ENCODE measurements at places on chromosomes 5 and 9.

GRCh38 chr9:119611565-119611964 lies 242.3 kb upstream of the BRINP1 start:
- no peak for DNase-seq

GRCh38 chr5:91020065-91020800 lies 362.9 kb downstream of the ARRDC3 start:
- DNase-seq = no peak

DNA sequence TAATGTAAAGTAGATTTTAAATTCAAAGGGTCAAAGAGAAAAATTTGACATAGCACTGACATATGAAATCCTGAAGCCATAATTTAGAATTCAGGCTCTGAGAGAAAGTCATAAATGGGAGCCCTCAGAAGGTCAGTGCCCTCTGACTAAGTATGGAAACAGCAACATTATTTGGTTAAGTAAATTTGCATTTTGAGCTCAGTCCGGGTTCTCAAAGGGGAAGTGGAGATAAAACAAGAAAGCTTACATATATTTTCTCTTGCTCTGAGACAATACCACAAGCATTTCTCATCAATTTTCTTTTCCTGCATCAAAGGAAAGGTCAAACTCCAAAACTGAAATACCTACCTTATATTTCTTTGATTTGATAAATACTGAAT lies 348.0 kb downstream of the SEMA5A start:
- no peak for DNase-seq

DNA sequence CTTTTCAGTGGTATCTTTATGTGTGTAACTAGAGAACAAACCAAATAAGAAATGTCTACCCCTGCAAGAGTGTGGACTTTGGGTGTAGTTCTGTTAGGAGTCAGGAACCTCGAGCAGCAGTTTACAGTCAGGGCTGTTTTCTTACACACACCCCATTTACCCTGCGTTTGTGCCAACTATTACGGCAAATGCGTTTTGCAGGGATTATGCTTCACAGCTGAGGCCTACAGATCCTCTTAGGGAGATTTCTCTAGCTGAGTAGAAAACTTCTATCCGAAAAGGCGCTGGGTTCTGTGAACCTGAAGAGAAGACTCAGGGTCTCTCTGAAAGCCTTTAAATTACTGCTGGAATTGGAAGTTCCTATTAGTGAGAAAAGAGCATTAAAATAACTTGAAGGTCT lies 51.4 kb downstream of the ACER2 start:
- DNase-seq = no peak

- DNase-seq = no peak
These were observed 18.2 kb downstream of the ATP10B start for GRCh38 chr5:160833806-160834205.

DNA sequence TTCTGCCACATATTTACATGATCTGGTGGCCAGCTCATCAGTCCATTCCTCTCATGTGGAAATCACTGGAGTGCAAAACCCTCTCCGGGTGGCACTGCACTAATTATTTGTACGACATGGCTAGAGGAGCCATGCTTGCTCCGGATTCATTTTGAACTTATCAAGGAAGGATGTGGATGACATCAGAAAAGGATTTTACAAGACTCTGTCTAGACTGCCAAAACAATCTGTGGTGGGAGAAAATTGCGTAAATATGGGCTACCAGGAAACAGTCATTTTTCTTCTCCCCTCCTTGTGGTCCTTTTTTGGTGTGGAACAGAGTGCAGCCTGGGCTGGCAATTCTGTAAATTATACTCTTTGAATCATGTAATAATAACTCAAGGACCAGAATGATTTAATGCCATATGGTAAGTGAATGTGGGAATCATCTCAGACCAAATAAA lies 123.4 kb upstream of the IFNE start:
- no peak for DNase-seq

DNA sequence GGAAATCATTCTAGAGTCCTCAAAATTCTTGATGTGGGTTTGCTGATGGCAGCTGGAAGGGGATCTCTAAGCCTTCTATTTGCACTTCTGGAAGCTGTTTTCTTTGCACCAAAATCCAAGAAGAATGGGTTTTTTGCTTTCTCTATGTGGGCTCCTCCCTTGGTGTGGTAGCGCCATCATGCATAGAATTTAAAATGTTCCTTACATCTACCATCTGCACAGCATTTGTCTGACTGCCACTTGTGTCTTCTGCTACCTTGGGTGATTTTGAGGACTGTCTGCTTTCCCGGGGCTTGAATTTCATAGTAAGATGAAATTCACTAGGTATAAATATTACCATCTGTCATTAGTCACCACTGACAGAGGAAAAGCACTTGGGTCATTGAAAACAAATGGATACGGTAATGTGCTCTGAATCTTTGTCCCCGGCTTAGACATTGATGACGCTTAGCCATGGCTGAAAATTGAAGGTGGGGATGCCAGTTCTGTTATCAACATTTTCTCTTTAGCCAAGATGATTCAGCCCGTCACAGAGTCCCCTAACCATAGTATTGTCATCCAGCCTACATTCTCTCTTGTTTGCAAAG lies 30.0 kb downstream of the SNX30 start:
- no peak for DNase-seq

DNA sequence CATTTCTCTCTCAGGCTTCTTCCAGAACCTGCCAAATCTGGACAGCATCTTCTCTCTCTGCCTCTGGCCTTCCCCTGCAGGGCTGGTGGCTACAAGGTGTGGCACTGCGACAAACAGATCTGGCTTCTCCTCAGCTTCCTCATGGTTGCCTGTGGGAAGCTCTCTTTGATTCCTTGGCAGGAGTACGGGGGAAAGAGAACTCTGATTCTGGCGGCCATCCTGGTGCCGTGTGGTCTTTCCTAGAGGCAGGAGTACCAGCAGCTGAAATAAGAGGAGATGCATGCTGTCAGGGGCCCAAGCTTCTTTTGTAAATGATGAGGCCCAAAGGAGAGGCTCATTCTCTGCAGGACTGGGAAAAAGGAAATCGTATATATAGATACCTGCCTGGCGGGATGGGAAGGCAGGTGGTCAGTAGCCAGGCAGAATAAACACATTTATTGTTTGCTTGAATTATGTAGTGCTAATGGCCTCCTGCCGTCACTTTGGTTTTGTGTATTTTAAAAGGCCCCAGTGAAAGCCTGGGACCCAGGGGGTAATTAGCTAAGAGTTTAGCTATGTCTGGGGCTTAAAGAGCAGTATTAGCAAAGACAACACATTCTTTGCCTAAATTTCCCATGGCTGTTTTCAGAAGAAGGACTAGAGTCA lies at the start of gene CER1:
CER1 (minus strand) TSS at position 343 of the 645 bp plus-strand sequence; CDS start at position 282, 61 bp downstream.
- no peak for DNase-seq

DNA sequence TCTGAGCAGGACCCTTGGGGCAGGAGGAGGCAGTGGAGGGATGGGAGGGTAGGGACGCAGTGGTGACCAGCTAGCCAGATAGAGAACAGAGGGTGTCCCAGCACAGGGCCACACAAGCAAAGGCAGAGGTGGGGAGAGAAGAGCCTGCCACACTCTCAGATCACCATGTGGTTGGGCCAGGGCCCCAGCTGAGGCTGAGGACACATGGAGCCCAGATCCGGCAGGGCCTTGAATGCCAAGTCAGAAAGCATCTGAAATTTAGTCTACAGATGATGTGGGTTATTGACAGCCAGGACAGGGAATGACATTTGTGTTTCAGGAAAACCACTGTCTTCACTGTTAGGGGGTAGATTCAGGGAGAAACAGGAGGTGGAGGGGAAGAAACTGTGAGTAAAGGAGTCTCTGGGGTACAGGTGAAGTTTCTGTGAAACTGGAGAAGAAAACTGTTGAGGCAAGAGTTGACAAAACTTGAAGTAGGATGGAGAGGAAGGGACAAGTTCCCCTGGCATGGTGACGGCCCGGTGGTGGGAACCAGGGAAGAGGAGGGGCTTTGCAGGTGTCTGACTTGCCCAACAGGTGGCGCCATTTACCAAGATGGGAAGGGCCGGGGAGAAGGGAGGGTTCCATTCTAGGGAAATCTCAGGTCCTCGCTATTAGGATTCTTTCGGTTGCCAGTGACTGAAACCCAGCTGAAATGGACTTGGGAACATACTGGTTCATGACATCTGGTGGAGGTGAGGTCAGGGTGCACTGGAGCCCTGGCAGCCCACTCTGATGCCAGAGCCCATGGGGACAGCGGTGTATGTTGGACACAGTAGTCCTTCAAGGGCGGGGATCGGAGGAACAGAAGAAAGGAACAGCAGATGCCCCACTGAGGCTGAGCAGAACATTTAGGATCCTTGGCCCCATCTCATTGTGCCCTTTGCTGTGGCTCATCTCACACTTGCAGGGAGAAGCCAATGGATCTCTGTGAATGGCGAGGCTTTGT lies 100.1 kb downstream of the KCNIP1 start:
- peak; percentile 45 for DNase-seq

- DNase-seq = no peak
These were observed 114.0 kb downstream of the C9orf50 start for GRCh38 chr9:129506892-129507291.

- no peak for DNase-seq
These were observed 40.6 kb downstream of the SEMA5A start for GRCh38 chr5:9505225-9505624.

DNA sequence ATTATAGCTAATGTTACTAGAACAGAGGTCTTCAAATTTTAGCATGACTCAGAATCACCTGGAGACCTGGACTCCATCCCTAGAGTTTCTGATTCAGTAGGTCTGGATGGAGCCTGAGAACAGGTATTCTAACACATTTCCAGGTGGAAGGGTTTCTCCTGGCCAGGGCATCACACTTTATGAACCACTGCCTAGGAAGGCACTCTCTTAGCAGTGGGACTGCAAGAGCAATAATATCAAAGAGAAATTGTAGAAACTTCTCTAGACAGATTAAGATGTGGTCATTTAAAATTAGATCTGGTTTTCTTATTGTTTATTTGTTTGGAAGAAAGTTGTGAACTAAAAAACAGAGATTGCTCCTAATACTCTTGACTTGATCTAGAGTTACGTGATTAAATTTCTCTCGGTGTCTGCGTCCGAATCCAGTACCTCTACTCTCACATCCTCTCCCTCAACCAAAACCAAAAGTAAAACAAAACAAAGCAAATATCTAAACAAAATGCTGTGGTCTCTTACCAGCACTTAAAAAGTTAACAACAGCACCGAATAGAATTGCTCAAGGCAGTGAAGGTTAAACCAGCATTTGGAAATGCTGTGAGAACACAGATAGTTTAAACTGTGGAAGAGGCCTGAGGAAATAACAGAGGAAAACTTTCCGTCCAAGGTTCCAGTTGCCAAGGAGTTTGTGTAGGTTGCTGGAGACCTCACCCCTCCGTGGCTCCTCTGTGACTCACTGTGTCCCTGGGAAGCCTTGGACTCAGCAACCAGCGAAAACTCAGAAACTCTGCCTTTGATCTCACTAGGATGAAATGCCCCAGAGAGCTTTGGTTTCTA lies 193.4 kb downstream of the ARRDC3 start:
- DNase-seq = no peak

DNA sequence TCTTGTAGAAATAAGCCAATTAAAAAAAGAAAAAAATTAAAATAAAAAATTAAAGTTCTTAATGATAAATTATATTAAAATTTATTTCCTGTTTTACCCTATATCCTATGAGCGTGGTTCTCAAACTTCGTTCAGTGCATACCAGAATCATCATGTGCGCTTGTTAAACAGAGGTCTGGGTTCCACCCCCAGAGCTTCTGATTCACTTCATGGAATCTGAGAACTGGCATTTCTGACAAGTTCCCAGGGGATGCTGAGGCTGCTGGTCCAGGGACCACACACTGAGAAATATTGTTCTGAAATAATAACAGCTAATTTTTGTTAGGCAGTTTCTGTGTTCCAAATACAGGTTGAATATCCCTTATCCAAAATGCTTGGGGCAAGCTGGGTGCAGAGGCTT lies 79.3 kb downstream of the TMC1 start:
- no peak for DNase-seq

Measured in CD4-positive, alpha-beta T cell treated with Interleukin-17A for 4 hours (primary cell).